ENCODE measurements at places on chromosomes 6 and 20.

DNA sequence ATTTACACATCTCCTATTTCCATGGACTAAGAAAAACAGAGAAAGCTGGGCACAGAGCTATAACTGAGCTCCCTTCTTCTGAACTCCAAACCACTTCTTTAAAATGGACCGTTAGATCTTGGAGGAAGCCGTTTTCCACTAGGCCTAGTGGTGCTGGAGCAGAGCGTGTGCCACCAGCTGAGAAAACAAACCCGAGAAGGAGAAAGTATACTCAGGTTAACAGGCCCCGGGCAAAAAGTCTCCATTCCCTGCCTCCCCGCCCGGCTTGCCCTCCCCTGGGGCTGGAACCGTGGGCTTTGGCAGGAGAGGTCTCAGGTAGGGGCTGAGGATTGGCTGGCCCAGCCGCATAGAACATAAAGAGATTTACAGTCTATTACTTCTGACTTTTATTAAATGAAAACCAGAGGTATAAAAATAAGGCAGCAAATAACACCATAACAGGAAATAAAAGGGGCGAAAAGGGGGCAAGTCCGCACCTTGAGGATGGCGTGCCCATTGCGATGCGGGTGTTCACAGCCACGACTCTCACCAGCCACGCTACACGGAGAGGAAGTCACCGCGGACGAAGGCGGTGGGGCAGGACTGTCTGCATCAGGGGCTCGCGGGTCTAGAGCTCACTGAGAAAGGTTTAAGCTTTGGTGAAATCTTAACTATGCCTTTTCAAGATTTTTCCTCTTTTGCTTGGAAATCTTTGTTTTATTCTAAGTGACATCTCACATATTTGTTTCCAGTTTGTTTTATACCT lies 191.2 kb upstream of the GMDS start:
- DNase-seq: no peak

DNA sequence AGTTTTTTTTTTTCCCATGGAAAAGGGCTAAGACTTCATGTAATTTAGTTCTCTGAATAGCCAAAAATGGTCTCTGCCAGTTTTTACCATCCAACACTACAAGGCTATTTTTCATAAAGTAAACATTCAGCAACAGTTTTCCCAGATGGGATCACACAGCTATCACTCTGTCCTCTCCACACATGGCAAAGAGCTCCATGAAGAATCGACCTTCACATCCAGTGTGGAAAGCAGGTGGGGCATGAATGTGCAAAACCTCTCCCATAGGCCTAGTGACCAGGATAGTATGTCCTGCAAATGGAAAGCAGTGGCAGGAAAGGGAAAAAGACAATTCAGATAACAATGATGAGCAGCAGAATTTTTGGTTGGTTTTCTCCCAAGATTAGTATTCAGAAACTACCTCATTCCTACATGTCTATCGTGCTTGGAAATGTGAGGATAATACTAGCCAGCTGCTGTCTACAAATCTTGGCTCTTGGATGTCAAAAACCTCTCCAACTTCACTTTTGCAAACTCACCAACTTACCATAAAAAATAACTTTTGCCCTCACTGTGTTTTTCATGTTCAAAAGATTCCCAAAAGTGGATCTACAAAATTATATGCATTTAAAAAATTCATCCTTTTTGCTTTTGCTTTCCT lies 159.7 kb upstream of the MCHR2 start:
- DNase-seq: no peak

DNA sequence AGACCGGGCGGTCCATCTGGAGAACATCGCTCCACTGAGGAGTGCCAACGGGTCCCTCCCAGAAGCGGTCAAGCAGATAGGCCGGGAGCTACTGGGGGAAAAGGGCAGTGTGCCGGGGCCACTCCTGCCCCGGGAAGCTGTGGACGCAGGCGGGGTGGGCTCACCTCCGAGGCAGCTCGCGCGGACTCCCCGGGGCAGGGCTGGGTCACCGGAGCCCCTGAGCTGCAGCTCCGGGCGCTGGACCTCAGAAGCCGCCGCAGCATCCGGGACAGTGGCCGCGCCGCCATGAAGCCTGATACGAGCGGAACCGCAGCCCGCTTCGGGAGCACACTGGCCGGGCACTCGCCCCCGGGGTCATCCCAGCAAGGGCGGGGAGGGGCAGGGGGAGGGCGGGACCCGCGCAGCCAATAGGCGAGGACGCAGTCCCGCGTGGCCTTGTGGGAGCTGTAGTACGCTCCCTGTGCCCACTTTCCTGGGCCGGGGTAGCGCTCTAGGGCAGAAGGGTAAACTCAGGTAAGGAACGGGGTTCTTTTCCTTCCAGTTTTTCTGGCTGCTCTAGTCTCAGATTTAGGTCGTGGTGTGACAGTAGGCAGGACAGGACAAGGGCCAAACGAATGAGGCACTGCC lies at the start of gene MOCS1:
TSS of gene MOCS1 (minus strand) at position 332 of the 627 bp plus-strand sequence. CDS start at position 287, 45 bp downstream.
- peak; percentile 4 for DNase-seq

DNA sequence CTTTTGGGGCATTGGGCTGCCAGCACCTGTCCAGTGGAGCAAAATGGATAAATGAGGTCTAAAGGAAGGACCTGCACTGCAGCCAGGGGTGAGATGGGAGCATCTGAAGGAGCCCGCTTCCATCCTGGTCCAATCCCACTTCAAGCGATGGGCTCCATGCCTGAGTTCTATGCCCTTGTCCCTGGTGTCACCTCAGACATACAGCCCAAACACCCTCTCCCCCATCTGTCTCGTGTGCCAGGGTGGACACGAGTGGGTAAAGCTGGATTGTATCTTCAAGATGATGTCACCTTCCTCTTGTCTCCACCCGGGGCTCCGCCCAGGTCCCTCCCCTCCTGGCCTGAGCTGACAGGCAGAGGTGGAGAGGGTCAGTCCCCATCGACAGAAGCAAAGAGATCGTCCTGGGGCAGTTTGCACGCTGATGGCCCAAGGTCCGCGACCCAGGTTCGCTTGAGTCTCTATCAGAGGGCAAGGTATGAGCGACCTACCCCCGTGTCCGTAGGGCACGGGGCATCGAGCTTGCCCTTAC lies 544 bp downstream of the SMIM29 start:
- DNase-seq: no peak

- DNase-seq: no peak
Measured at GRCh38 chr6:149313070-149313469, 4.4 kb upstream of the TAB2 start.

- no peak for DNase-seq
Measured at GRCh38 chr20:25237610-25238318, 10.1 kb upstream of the PYGB start.

DNA sequence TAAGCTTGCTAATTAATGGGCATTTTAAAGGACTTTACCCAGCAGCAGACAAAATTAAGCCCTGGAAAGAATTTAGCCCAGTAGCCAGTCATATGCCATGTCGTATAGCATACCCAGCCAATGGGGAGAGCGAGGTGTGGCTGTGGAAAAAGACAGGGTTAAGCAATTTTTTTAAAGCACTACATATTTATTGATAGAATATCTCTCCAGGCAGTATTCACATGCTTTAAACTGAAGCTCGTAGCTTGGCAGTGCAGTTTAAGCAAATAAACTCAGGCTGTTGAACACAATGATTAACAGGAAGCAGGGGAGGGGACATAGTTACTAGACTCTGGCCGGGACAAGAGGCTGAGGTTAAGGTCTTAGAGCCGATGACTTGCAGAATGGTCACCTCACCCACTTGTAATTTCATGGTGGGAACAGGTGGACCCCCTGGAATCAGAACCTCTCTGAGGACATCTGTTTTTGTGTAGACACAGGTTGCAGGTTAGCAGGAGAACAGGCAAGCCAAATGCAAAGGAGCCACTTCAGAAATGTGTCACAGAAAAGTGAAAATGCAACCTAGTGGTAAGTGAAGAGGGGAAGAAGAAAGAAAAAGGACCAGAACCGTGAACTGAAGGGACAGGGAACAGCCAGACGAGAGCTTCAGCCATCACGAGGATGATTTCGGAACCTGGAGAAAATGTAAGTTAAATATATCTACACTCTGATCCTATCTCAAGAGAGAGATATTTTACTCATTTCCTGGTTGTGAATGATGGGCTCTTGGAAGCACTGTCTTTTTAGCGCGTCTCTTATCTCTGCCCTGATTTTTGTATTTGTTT lies 7.2 kb downstream of the GCNT2 start:
- DNase-seq: no peak

DNA sequence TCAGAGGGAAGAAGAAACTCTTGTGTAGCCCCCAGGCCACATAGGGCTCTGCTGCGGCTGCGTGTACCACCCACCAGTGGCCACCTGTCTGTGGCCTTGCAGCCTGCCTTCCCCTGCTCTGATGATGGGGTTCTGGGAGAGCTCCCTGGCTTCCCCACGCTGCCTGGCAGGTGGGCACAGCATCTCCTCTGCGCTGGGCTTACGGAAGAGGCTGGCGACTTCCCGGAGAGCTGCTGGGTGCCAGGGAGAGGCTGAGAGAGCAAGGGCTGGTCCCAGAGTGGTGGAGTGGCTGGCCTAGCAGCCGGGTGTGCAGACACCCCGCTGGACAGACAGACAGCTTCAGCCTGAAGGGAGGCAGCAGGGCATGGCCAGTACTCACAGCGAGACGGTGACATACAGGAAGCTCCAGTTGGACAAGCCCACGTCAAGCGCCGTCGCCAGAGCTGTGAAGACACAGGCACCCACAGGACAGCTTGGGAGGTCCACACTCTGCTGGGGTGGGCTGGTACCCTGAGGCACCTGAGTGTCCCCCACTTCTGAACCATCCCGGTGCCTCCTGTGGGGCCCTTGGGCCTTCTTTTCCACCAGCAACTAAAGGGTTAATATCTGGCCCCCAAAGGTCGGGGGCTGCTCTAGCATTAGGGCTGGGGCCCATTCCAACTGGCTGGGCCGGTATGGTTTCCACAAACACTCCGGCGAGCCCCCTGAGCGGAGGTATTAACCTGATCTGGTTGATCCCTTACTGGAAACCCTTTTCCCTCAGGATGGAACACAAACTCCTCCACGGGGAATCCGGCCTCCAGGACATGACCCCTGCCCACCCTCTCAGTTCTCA lies 48.1 kb upstream of the CDH22 start:
- DNase-seq: no peak

DNA sequence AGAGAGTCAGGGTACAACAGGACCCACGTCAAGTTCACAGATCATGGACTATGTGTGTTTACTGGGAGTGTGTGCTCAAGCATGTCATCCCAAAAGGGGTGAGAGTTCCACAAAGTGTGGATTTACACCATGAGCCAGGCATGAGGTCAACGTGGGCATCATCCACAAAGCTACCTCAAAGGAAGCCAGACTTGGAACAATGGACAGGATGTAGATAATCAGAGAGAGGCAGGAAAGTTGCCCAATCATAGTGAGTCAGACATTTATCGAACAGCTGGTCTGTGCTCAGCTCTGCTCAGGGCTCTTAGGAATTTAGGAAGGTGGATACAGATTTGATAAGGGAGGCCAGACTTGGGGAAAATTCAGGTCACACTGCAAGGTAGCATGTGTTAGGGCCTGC lies 317.2 kb upstream of the CDYL start:
- DNase-seq: no peak

DNA sequence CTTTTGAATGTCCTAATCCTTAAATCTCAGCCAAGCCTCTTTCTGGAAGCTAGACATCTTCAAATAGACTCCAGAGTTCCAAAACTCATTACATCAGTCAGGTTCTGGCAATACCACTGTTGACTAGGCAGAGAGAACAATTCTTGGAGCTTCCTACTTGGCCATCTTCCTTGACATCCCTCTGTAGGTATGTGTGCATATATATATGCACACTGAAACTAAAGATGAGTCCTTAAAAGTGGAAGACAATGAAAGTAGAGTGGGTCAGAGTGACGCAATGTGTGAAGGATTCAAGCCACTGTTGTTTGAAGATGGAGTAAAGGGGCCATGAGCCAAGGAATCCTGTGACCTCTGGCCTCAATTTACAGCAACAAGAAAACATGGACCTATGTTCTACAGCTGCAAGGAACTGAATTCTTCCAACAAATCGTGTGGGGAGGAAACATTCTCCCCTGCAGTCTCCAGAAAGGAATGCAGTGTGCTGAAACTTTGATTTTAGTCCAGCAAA lies 18.7 kb upstream of the DUSP22 start:
- no peak for DNase-seq

- no peak for DNase-seq
Measured at GRCh38 chr6:75557068-75557467, 44.6 kb upstream of the SENP6 start.

GRCh38 chr20:6583134-6583738 lies 184.2 kb upstream of the BMP2 start:
- no peak for DNase-seq

DNA sequence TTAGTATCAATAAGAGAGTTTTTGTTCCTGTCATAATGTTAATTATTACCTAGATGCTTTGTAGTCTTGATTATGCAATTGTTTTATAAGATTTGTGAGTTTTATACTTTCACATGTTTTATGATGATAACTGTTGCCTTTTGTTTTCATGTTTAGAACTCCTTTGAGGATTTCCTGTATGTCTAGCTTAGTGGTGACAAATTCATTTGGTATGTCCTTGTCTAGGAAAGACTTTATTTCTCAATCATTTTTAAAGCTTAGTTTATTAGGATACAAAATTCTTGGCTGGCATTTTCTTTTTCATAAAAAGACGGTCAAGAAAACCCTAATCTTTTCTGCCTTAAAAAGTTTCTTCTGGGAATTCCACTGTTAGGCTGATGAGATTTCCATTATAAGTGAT lies 849.9 kb upstream of the EYS start:
- DNase-seq: no peak

- no peak for DNase-seq
Measured at GRCh38 chr20:6122111-6122872, 538 bp downstream of the FERMT1 start.

GRCh38 chr6:119627908-119628669 lies 278.5 kb upstream of the MAN1A1 start:
- DNase-seq: no peak

GRCh38 chr20:9134346-9134745 lies 65.5 kb downstream of the PLCB4 start:
- no peak for DNase-seq

- no peak for DNase-seq
Measured at GRCh38 chr6:34189806-34190503, 44.1 kb upstream of the GRM4 start.

DNA sequence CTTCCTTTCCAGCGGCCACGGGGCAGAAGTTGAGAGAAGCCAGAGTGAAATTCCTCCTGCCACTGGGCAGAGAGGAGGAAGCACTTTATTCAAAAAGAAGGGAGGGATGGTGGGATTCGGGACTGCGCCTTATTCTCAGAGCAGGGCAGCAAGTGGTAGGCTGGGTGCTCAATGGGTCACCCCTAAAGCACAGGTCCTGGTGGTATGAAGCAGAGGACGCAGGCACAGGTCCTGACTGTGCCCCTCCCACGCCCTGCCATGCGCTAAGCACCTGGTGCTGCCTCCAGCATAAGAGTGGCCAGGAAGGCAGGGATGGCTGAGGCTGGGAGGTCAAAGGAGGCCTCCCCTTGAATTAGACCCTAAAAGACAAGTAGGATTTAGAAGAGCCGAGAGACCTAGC lies 4.9 kb upstream of the GRM4 start:
- no peak for DNase-seq

Measured in activated CD8-positive, alpha-beta memory T cell treated with anti-CD3 and anti-CD28 coated beads for 4 hours (primary cell).